ENCODE measurements at places on chromosomes 4 and X.

DNA sequence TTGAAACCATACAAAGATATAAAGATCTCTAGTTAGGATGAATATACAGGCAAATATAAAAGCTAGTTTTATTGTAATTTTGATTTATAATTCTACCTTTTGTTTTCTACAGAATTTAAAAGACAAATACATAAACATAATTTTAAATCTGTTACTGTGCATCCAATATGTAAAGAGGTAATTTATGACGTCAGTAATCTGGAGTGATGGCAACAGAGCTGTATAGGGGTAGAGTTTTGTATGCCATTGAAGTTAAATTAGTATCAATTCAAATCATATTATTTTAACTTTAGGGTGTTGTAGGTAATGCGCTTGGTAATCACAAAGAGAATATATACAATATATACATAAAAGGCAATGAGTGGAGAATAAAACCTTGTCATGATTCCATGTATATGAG is 183.7 kb upstream of the ARHGAP24 start:
- no peak for DNase-seq

- no peak for DNase-seq
Observed at GRCh38 chr4:36277533-36277932, 3.9 kb upstream of the DTHD1 start.

DNA sequence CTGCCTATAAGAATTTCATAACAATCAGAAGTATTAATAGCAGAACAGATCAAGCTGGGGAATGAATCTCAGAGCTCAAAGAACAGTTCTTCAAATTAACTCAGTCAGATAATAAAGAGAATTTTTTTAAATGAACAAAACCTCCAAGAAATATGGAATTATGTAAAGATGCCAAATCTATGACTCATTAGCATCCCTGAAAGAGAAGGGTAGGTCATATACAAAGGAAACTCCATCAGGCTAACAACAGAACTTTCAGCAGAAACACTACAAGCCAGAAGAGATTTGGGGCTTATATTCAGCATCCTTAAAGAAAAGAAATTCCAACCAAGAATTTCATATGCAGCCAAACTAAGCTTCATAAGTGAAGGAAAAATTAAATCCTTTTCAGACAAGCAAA is 28.6 kb downstream of the CBR4 start:
- DNase-seq, result no peak

DNA sequence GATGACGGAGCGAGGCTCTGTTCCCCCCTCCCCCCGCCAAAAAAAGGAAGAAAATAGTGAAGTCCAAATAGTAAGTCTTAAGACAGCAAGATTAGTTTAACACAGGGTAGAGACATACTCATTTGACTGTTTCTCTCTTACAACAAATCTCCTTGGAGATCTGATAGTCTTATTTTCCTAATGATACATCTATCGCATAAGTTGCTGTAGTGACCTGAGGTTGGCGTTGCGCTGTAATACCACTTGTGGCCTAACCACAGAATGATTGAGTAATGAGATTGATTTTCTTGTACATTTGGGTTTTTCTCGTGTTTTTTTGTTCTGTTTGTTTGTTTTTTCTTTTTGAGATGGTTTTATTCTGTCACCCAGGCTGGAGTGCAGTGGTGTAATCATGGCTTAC is 27.2 kb downstream of the OCIAD1 start:
- DNase-seq, result no peak

- no peak for DNase-seq
Observed at GRCh38 chr4:6113641-6114040, 86.7 kb downstream of the JAKMIP1 start.

DNA sequence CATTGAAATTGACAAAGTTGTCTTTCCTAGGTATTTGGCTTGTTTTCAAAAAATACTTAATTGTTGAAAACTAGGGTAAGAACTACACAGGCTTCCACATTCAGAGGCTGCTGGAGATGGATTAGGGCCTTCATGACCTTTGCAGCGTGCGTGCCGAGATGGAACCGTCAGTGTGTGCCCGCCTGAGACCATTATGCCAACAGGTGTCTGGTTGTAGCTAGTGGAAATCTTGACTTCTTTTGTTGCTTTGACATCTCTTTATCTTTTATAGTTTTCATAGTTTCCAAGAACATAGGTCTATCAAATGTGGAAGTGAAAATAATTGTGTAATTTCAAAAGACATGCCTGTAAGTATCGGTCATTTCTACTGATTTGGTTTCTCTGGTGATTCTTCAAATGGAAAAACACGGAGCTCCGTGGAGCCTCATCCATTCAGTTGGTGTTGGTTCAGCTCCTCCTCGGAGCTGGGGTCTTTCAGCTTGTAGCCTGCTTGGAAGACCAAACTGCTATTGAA is 38.9 kb upstream of the CLCN4 start:
- no peak for DNase-seq

DNA sequence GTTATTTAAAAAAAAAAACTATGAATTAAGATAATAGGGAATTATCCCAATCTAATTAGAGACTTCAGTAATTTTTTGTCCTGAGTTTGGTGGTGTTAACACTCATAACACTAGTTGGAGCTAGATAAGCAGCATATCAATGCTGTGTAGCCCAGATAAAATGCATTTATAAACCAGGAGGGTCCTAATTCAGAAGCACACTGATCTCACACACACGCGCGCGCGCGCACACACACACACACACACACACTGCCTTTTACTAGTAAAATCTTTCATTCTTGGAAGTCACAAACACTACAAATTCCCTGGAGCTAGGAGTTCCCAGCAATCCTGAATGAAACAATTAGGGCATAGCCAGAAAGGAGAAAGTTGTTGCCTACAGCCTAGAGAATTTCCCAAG is 3.2 kb downstream of the UNC5C start:
- no peak for DNase-seq

DNA sequence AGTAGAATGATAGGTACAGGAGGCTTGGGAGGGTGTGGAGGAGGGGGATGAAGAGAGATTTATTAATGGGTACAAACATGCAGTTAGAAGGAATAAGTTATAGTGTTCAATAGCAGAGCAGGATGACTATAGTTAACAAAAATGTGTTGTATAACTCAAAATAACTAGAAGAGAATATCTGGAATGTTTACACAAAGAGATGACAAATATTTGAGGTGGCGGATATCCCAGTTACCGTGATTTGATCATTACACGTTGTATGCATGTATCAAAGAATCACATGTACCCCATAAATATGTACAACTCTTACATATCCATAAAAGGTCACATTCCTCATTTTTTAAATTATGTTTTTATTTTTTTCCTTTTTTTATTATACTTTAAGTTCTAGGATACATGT is 456.6 kb downstream of the MAGEB5 start:
- DNase-seq, result no peak

- DNase-seq, result no peak
Observed at GRCh38 chr4:138202686-138203085, 39.5 kb downstream of the SLC7A11 start.

Data from A549 (cell line).